Lung microvascular endothelial cell (primary cell): ENCODE measurements at places on chromosomes 12 and 14. TPM values are rescaled to one million over a fixed set of nuclear protein-coding genes. Genes with fewer than 3 reads are reported as not detected.

The CMA1 gene
- total RNA-seq, result not detected in 2 replicates

DNA sequence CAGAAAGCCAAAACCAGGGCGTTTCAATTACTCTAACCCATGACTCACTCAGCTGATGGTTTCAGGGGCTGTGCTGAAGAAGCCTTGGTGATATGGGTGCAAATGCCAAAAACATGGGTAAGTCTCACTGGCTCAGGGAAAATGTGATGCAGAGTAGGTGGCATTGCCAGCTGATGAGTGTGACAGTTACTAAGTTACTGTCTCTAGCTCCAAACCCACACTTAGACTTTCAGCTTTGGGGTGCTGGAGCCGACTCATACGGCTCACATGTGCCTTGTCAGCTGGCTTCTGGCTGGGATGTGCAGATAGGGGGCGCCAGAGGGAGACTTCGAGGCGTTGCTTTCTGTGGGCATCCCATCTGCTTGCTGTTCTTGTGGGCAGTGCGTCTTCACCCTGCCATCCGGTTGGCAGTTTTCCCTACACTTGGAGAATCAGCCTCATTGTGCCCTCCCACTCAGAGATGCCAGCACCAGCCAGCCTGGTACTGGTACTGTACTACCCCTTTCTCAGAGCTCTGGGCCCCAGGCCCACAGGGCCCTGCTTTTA lies 11.1 kb upstream of the KRT7 start:
- DNase-seq, result peak; percentile 63

The STXBP6 gene
- 6.3 and 16.9 TPM in 2 replicates for total RNA-seq

- no peak for DNase-seq
These were observed 850.3 kb upstream of the FOXG1 start for GRCh38 chr14:27916326-27916725.

DNA sequence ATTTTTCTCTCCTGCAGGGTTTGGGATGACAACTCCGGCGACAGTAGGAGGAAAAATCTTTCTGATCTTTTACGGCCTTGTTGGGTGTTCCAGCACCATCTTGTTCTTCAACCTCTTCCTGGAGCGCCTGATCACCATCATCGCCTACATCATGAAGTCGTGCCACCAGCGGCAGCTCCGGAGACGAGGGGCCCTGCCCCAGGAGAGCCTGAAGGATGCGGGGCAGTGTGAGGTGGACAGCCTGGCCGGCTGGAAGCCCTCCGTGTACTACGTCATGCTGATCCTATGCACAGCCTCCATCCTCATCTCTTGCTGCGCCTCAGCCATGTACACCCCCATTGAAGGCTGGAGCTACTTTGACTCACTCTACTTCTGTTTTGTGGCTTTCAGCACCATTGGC lies 72.3 kb upstream of the PSMC1 start:
- no peak for DNase-seq

The ETFRF1 gene
- 11.7 and 13.7 TPM in 2 replicates for total RNA-seq

The DDN gene
- under 0.01 TPM in 1 of 2 replicates, not detected in the other for total RNA-seq

DNA sequence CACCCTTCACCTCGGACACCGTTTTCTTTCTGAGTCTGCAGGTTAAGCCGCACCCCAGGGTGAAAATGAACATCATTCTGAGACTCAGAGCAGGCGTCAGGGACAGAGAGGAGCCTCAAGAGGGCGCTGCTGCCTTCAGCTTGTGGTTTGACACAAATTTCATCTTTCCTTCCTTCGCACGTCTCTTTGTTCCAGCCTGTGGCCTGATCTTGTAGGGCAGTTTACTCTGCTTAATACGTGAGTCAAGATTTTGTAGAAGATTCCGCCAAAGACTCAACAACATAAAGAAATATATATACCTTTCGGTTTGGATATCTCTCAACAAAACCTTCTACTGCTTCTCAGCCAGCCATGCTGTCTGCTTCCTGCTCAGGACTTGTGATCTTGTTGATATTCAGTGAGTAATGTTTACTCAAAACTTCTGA lies 329.3 kb upstream of the OR4E1 start:
- DNase-seq, result no peak

DNA sequence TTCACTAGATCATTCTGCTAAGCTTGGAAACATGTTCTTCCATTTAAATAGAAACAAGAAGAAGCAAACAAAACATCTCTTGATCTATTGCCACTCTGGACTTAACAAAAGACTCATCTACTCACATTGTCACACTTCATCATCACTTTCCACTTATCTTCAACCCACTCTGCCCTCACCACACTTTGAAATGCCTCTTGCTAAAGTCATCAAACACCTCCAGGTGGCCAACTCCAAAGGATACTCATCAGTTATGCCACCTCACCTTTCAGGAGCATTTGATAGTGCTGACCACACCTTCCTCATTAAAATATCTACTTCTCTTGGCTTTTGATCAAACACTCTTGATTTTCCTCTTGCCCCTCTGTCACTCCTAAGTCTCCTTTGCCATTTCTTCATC lies 7.2 kb downstream of the EFCAB11 start:
- no peak for DNase-seq

GRCh38 chr12:6539314-6539682 lies 5.0 kb downstream of the GAPDH start:
- no peak for DNase-seq

DNA sequence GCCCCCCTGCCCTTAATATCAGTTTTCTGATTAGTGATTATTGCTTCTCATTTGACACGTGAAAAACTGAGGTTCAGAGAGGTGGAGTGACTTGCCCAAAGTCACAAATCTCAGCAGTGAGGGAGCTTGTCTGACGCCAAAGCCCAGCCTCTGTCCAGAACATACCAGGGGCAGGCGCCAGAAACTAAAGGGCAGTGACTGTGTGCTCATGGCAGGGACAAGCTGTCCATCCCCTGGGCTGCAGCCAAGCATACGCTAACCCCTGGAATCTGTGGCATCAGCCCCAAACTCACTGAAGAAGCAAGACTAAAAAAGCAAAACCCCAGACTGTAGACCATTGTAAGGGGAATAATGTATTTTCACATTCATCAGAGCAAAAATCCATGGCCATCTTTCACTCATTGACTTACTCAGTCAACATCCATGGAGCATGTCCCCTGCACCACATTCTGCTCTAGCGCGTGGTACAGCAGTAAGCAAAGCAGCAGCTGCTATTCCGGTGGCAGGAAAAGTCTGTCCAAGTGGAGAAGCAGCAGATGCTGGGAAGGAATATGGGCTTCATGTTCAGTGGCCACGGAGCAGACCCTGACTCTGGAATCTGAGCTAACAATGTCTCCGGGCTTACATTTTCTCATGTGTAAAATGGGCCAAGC lies 1.5 kb upstream of the SERPINA4 start:
- DNase-seq, result no peak

- no peak for DNase-seq
These were observed 228.5 kb downstream of the PTPRO start for GRCh38 chr12:15550793-15551192.

GRCh38 chr14:106044515-106044914 lies 518.1 kb downstream of the TMEM121 start:
- no peak for DNase-seq

- no peak for DNase-seq
These were observed 63.5 kb downstream of the ACACB start for GRCh38 chr12:109179927-109180326.

- no peak for DNase-seq
These were observed 615.5 kb downstream of the SOX5 start for GRCh38 chr12:23333938-23334337.

DNA sequence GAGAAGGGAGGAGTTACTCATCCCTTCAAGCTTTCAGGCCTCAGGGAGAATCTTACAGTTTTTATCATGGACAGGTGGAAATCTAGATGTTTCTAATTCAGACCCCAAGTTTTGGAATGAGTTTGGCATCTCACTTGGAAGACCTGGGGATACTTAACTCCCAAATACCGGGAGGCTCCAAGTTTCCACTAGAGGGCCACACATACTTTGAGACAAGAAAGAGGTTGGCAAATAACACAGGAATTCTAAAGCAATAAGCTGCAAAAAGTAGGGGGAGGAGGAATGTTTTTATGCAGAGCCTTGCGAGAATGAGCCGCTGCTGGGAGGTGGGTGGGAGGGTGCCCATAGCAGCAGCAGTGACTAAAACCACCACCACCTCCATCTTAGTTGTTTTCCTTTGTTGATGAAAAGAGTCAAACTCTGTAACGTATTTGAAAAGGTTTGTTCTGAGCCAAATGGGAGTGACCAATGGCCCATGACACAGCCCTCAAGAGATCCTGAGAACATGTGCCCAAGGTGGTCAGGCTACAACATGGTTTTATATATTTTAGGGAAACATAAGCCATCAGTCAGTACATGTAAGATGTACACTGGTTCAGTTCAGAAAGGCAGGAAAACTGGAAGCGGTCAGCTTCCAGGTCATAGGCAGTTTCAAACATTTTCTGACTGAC lies 34.2 kb upstream of the RNASE1 start:
- DNase-seq, result peak; percentile 52
